ENCODE measurements at places on chromosomes 4 and X.
A peak's percentile ranks its signal among the peaks of the same experiment; 100 is the strongest.

DNA sequence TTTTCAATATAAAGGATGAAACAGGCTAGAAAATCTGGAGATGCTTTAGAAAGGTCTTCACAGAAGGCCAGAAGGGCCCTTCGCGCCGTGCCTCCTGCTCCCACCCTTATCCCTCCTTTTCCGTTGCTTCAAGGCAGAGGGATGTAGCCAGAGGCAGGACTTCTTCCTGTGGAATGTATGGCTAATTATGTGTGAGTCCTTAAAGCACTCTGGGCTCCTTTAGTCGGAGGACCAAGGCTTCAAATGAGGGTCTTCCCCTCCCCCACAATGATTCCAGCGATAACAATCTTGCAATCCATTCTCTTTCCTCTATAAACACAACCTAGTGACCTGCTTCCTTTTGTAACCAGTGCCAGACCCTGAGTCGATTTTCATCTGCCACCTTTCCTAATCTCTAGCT, 103.5 kb downstream of the GPC3 start:
- DNase-seq, result no peak

DNA sequence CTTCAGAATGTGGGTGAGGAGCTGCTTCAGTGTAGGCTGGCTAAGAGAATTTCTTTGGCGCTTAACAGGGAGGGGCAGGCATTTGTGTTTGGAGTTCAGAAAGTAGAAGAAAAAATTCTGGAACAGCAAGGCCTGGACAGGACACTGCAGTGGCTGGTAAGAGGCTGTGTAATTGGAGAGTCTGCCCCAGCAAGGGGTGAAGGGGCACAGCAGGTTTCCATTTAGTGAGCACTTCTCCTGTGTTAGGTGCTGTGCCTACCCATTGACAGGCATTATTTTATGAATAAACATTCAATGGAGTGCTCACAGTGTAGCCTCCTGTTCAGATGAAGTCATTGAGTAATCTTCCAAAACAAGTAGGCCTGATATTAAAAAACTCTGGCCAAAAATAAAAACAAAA, 10.7 kb upstream of the CPE start:
- DNase-seq, result no peak

DNA sequence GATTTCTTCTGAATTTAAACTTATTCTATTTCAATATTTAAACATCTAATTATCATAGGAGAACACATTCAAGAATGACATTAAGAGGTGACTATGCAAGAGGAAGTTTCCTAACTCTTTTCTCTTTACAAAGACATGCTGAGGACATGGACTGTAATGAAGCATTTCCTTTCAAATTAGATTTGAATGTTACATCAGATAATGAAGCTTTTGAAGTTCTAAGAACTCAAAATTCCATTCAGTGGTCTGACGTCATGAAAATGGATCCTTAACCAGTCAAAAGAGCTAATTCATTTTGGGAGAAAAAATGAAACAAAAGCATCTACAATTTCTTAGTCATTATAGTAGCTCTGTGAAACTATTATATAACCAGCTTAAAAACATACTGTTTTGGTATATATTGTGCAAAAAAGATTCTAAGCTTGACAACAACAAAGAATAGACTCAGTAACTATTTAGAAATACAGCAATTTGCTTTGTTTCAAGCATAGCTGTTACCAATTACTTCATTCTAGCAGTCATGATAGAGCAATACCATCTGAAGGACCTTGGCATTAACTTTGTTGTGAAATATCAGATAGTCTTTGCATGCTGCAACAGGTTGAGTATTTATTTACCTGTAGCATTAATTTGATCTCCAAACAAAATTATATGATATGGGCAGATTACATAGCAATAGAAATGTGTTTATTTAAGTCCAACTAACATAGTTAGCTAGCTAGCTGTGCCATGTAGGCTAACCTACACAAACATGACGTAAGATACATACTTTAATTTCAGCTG, 13.7 kb upstream of the DTHD1 start:
- DNase-seq, result no peak

DNA sequence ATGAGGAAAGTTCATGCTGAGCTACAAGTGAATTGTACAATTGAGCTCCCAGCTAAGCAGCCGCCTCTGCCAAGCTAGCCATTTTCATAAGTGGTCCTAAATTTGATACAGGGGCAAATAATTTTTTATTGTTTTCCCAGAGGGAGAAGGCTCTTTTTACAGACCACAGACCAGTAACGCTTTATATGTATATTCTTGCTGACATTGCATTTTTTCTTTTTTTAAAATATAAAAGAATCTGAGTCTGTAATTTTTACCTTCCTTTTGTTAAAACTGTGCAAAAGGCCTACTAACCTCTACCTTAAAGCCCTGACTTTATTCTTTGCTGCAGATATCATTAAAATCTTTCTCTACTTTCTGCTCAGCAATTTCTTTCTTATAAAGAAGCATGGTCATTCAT, 501.2 kb upstream of the INTU start:
- no peak for DNase-seq

DNA sequence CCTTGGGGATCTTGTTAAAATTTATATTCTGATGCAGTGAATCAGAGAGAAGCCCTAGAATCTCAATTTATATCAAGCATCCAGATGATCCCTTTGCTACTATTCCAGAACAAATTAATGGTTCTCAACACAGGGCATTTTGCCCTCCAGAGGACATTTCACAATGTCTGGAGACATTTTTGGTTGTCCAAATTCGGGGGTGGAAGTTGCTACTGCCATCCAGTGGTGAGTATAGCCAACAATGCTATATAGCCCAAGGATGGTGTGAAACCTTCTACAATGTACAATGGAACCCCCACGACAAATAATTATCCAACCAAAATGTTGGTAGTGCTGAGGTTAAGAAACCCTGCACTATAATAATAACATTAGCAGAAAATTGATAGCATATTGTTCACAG, 2440.0 kb downstream of the PCDH7 start:
- DNase-seq, result no peak

DNA sequence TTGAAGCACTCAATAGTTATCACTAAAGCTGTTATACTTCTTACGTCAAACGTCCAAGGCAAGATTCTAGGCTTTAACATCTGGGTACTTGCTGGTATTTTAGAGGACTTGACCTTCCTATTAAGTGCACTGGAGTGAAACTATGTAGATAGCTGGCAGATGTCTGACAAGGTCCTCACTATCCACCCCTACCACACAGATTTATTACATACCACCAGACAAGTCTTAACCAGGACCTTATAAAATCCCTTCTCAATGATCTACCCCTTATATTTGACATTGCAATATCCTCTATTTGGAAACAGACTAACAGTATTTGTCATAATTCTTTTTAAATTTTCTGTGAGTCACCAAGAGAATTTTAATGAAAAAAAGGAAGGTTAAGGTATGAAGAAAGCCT, 78.8 kb downstream of the PDGFC start:
- no peak for DNase-seq

- DNase-seq, result no peak
Observed at GRCh38 chr4:149173241-149174013, 642.2 kb downstream of the IQCM start.

DNA sequence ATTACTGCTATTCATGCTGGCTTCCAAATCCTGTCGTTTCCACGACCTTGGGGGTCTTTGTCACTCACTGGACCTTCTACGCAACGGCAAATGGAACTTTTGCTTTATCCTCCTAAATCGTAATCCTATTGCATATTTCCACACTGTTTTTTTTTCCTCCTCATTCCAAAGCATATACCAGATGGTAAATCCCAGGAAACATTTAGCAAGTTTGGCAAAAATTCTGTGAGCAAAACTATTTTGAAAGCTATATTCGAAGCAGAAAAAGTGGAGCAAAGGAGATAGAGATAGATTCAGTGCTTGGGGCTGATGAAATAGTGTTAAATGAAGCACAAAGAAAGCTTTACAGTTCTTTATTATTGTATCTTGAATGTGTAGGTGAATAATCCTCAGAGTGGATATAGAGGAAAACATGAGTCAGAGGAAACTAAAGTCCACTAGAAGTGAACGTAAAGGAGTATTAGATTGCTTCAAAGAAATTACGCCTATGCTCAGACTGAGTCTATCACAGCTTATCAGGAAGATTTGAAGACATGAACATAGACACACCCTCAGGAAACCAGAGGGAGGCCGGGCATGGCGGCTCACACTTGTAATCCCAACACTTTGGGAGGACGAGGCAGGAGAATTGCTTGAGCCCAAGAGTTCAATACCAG, 50.2 kb upstream of the FAM9A start:
- DNase-seq, result no peak

GRCh38 chr4:77149789-77150188, 7.2 kb upstream of the CCNG2 start:
- no peak for DNase-seq

DNA sequence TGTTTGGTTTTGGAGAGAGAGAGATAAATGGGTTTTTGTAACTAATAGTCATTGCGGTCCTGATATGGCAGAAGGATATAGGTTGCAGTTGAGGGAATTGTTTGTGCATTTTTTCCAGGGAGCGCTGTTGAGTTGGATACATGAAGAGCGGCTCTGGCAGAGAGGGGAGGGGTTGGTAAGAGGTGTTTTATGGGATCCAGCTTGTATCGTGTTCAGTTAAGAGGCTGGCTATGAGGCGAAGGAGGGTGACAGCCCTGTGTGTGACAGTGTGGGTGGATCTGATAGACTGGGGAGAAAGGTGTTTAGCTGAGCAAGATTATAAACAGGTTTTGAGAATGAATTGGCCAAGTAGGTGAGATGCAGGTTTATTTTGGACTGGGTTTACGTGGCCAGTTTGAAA, 1.5 kb downstream of the SPANXN4 start:
- no peak for DNase-seq

- DNase-seq, result no peak
Observed at GRCh38 chr4:13088726-13089658, 395.1 kb downstream of the RAB28 start.

DNA sequence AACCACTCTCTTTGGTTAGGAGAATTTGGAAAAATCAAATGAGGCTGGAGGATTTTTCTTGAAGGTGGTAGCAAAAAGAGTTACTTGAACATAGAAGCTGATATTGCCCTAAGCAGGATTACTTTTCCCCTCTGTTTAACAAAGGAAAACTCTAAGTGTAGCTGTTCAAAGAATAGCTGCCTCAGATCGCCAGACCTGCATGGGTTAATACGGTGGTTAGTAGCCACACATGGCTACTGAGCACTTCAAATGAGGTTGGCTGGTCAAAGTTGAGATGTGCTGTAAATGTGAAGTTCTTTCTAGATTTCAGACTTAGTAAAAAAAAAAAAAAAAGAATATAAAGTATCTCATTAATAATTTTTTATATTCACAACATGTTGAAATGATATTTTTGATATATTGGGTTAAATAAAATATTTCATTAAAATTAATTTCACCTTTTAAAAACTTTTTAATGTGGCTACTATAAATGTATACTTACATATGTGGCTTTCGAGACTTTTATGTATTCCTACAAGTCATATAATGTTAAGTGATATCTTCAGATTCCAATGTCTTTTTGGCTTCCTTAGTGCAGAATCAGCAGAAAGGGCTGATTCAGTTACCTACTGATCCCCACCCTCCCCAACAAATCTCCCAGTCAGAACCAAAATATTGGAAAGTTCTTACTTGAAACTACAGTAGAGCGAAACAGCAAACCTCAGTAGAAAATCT, 3.3 kb upstream of the RPS6KA3 start:
- no peak for DNase-seq

- DNase-seq, result peak; percentile 6
Observed at GRCh38 chrX:152632445-152633097, 5.1 kb upstream of the GABRQ start.

Measured in activated naive CD4-positive, alpha-beta T cell (primary cell).